CD4-positive, alpha-beta T cell treated with Interleukin-21 for 1 hour (primary cell): ENCODE measurements at places on chromosomes 1 and 21.

DNA sequence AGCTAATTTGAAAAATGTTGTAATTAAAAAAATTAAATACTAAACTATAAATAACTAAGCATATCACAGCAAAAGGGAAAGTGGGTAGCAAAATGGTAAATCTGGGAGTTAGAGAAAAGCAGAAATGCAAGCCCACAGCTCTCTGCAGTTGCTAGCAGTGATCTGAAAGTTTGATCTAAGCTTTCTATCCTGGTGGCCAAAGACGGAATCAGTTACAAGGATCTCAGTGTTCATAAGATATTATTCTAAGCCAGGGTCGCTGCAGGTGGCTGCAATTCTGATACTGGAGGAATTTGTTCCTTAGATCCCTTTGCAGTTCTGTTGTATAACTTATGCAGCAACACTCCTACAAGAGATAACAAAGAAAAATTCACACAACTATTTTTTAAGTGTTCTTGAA, 363.7 kb downstream of the SETD4 start:
- DNase-seq = no peak

GRCh38 chr1:56501888-56502287, 77.5 kb downstream of the PLPP3 start:
- no peak for DNase-seq

DNA sequence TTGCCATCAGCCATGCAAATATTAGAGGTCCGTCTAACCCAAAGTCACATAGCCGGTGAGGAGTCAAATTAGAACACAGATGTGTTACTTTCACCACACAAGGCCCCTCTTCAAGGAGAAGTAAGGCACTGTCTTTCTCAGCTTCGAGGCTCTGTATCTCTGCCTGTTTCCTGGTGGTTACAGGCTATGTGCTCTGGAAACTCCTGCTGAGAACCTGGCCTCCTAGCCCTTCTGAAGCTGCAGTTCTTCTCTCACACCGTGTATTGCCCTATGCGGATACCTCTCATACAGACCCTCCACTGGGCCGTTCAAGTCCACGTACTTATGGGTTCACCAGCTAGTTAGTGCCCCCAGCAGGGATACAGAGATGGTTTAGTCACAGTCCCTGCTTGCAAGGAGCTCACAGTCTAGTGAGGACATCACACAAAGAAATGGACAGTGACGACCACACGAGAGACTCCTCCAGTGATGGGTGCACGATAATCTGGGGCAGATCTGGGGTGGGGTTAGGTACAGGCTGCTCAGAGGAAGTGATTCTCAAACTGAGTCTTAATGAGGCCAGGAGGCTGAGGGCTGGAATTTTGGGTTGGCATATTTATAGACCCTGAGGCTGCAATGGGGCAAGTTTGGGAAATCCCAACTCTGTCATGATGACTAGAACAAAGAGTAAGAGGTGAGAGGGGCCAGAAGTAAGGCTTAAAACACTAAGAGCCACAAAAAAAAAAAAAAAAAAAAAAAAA, 22.8 kb upstream of the ELOA start:
- DNase-seq = peak; percentile 41

DNA sequence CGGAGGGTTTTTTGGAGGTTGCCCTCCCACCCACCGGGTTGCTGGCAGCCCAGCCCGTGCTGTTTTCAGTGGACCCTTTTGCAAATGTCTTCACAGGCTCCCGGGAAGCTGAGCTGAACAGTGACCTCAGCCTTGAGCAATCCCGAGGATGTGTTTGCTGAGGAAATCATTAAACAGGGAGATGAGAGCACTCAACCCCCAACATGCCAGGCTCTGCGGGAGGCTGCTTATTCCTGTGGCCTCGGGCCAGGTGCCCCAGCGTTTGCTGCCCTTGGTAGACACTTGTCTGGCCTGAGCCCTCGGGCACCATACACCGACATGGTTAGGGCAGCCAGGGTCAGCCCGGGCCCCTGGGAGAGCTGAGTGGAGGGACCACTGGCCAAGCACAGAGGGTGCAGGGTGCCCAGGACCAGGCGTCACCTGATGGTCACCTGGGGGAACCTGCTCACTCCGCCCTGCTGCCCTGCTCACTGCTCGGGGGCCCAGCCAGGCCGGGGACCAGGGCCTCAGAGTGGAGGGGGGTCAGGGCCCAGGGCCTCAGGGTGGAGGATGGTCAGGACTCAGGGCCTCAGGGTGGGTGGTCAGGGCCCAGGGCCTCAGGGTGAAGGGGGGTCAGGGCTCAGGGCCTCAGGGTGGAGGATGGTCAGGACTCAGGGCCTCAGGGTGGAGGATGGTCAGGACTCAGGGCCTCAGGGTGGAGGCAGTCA, 42.5 kb upstream of the POFUT2 start:
- DNase-seq = no peak

DNA sequence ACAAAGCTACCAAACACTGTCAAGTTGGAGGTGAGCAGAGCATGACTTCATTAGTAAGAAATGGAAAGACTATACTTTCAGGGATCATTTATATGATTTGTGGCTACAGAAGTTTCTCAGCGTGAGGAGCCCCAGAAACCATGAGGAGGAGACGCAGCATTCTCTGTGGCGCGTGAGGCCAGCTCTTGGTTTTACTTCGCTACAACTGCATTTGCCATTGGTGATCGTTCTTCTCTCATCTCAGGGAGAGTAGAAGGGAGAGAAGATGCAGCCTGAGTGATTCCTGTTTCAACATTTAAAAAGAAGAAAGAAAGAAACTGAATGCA, 94.5 kb upstream of the ATP1A1 start:
- no peak for DNase-seq

- DNase-seq = peak; percentile 90
These were observed at the start of gene LGALS8 for GRCh38 chr1:236523704-236524141. Gene LGALS8 (plus strand): TSS chr1:236523982. CDS start chr1:236526071, 2,089 bp downstream.

GRCh38 chr1:159958719-159959380, 4.8 kb upstream of the SLAMF9 start:
- no peak for DNase-seq

DNA sequence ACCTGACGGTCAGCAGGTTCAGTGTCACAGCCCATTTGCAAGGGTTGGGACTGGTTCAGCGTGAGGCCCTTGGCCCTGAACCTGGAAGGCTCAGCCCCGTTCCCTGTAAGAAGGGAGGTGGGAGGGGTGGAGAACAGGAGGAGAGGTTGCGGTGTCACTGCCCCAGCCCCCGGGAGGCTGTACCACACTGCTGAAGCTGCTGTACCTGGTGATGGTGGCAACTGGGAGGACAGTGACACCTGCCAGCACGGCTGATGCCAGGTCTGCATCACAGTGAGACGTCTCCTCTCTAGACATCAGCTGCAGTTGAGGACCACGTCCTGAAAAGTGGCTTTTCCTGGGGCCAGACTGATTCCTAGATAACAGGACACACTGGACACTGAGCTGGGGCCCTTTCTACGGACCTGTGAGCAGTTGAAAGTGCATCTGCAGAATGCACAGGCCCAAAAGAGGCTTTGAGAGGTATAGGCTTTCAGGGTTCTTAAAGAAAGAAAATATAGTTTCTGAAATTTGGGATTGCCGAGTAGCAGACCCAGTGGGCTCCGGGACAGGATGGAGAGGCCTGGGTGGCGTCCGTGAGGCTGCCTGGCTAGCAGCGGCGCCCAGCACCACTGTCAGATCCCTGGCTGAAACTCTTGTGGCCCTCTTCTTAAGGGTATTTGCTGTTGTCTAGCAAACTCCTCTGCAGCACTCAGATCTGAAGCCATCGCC, 47.7 kb downstream of the COQ8A start:
- DNase-seq = no peak

GRCh38 chr1:93446837-93447451, 974 bp upstream of the FNBP1L start:
- no peak for DNase-seq

DNA sequence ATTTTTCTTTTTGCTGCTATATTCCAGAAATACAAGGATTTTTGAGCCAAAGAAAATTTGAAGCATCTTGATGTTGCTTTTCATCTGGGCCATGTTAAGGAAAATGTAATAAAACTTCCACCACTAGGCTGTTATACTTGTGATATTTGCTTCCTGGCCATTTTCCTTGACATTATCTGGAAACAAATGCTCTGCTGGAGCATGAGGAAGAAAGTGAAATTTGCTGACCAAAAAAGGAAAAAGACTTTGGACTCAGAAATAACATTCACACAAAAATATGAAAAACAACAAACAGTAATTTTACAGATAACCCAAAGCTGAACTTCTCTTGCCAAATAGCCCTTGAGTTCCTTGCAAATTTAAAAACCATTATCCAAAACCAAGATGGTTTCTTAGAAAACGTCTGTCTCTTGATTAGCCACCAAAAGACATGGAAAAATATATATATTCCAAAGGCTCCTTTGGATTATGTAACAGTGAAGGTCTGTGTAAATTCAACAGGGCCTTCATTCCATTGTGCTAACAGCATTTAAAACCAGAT, 344.5 kb downstream of the LMX1A start:
- no peak for DNase-seq

- DNase-seq = no peak
These were observed 113.9 kb downstream of the DSCAM start for GRCh38 chr21:40733024-40733397.

DNA sequence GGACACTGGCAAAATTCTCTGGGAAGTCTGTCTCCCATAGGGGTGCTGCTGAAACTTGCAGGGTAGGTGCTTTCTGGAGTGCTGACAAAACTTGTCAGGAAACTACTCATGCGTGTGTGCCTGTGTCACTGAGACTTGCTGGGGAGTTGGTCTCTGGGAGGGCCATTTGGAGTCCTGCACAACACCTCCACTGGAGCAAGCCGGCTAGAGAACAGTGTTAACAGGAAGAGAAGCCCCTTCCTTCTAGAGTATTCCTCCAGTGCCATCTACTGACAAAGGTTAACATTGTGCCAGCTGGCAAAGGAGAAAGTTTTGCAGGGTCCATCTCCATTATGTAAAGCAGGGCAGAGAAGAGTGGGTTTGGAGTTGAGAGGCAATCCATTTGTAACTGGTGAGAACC, 30.0 kb downstream of the ZMYM4 start:
- DNase-seq = peak; percentile 62

- no peak for DNase-seq
These were observed 4.8 kb downstream of the AMPD2 start for GRCh38 chr1:109624201-109625010.

- no peak for DNase-seq
These were observed 102.3 kb downstream of the OMA1 start for GRCh38 chr1:58443986-58444868.

- no peak for DNase-seq
These were observed 34.2 kb downstream of the AHDC1 start for GRCh38 chr1:27569506-27570291.

GRCh38 chr1:200181861-200182260, 154.4 kb downstream of the NR5A2 start:
- no peak for DNase-seq

- no peak for DNase-seq
These were observed 128.0 kb downstream of the PSMG1 start for GRCh38 chr21:39055167-39055767.

GRCh38 chr1:119000371-119001180, 12.4 kb upstream of the TBX15 start:
- no peak for DNase-seq

DNA sequence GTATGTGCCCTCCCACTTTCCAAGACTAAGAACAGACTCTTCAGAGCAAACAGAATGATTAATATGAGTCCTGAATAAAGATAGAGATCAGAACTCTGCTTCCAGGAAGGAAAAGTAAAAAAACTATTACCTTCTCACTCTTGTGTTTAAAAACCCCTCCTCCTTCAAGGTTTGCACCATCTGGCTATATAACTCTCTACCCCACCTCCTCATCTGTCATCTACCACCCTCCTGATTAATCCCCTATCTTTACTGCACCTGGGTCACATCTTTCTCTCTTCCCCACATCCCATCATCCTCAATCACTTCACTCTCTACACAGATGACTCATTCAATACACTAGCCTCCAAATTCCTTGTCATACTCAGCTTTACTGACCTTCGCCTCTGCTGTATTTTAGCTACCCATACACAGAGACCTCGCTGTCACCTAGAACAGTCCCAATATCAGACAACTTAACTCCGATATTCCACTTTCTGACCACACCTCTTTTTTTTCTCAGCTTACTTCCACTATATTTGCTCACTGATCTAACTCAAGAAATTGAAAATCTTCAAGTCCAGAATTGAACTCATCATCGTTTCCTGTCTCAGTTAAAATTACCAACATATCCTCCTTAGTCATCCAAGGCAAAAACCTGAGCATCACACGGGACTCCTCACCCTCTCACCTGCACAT, 3.7 kb downstream of the SCMH1 start:
- DNase-seq = no peak

GRCh38 chr1:223244366-223245103, 101.5 kb upstream of the TLR5 start:
- DNase-seq = peak; percentile 25
